ENCODE measurements at places on chromosomes 5 and 9.

GRCh38 chr5:96228408-96228807 is 204.6 kb downstream of the PCSK1 start:
- no peak for DNase-seq

GRCh38 chr9:137638680-137639079 is 19.9 kb downstream of the EHMT1 start:
- DNase-seq, result no peak

GRCh38 chr9:76567086-76567485 is 108.1 kb downstream of the GCNT1 start:
- DNase-seq, result no peak

DNA sequence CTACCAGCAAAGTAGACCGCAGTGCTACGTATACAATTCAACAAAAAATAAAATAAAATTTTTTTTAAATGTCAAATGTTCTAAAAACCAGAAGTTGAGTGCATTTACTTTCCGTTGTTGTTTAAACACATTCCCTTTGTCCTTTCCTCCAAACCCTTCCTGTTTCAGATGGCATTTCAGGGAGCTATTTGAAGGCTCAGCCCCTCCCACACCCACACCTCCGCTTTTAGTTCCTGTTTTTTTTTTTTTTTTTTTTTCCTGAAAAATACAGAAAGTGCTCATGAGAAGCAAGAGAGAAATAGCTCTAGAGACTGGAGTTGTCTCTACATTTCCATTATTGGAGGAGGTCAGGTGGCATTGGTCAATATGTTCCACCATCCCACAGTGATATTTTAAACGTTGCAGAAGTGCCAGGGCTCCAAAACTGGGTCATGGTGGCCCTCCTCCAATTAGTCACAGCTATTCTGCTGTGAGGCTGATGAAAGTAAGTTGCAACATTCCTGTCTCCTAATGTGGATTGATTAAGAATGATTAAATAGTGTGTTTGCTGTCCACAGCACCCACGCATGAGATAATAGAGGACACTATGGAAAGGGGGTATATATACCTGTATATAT is 106.9 kb downstream of the GABRG2 start:
- no peak for DNase-seq

- no peak for DNase-seq
Observed at GRCh38 chr5:2012885-2013284, 130.2 kb upstream of the IRX4 start.

Data from stimulated activated CD4-positive, alpha-beta T cell treated with anti-CD3 and anti-CD28 coated beads, Interleukin-12 subunit alpha, Interleukin-12 subunit beta, amount 100 ng/mL, for 4 hours (primary cell).